ENCODE measurements at places on chromosomes 16 and 17. TPM values are rescaled to one million over a fixed set of nuclear protein-coding genes. Genes with fewer than 3 reads are reported as not detected.

Gene CIBAR2
- not detected for total RNA-seq

Gene SHISA9
- total RNA-seq = not detected

Gene KRTAP1-5
- 15.4 TPM for total RNA-seq

Gene RAB11FIP4
- total RNA-seq = 0.18 TPM

Gene HSDL1
- total RNA-seq = 12.4 TPM

Gene GSPT1
- 79.0 TPM for total RNA-seq

Gene TEFM
- 10.4 TPM for total RNA-seq

Gene KCNG4
- not detected for total RNA-seq

Gene HSD11B2
- total RNA-seq = not detected

Gene PYDC1
- total RNA-seq = not detected

Gene TBC1D3D
- not detected for total RNA-seq

Gene UNC13D
- total RNA-seq = 0.89 TPM

Gene TBC1D3G
- total RNA-seq = not detected

Gene PIMREG
- 98.9 TPM for total RNA-seq

Gene TNK1
- 0.18 TPM for total RNA-seq

Gene GINS3
- total RNA-seq = 4.9 TPM

Gene TBC1D16
- total RNA-seq = 29.8 TPM

Gene KRT39
- not detected for total RNA-seq

Gene CMTM3
- total RNA-seq = 73.2 TPM

Gene KRT16
- total RNA-seq = not detected

Gene CD300A
- not detected for total RNA-seq

Gene CNGB1
- total RNA-seq = not detected

Gene LPO
- not detected for total RNA-seq

Gene FNDC8
- not detected for total RNA-seq

Gene BAIAP2
- total RNA-seq = 53.3 TPM

Gene PRSS22
- total RNA-seq = not detected

Gene CAMTA2
- total RNA-seq = 36.6 TPM

Gene FADS6
- not detected for total RNA-seq

Gene PCGF2
- total RNA-seq = 4.8 TPM

Gene TMC8
- total RNA-seq = not detected

Gene PRSS8
- total RNA-seq = not detected

Gene ADCY7
- total RNA-seq = 40.1 TPM

Gene NOTUM
- total RNA-seq = not detected

Gene INCA1
- total RNA-seq = under 0.01 TPM

Gene ST6GALNAC2
- 1.7 TPM for total RNA-seq

Gene TCAP
- total RNA-seq = 0.35 TPM

Gene GNPTG
- 62.6 TPM for total RNA-seq

Gene SDK2
- total RNA-seq = under 0.01 TPM

Gene TBC1D3E
- not detected for total RNA-seq

Gene RMI2
- total RNA-seq = 15.6 TPM

Gene AIPL1
- not detected for total RNA-seq

Gene SEZ6
- total RNA-seq = 1.2 TPM

Gene CES5A
- not detected for total RNA-seq

Gene HES7
- 2.0 TPM for total RNA-seq

Gene ORMDL3
- total RNA-seq = 40.4 TPM

Gene VTN
- 0.29 TPM for total RNA-seq

Gene TEKT5
- total RNA-seq = not detected

Gene ENPP7
- total RNA-seq = not detected

Gene SUMO2
- total RNA-seq = 87.7 TPM

Gene OR1F1
- not detected for total RNA-seq

Gene PERCC1
- not detected for total RNA-seq

Measured in myometrial cell (primary cell).